ENCODE measurements at places on chromosomes 3 and 15. TPM values are rescaled to one million over a fixed set of nuclear protein-coding genes. Genes with fewer than 3 reads are reported as not detected.

DNA sequence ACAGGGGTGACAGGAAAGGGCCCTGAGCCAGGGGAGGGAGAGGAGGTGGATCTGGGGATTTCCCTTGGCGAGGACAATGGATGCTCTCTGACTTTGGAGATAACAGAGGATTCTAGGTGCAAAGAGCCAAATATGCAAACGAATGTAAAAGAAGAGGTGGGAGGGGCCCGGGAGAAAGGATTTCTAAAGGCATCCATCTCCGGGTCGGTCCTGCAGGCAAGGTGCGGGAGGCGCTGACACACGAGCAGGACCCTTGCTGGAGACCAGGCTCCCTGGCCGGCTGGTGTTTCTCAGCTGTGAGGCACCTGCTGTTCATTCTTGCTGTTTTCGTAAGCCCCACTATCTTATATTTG, 115.2 kb upstream of the TLE3 start:
- no peak for DNase-seq

GRCh38 chr15:58378241-58379085, 53.3 kb upstream of the LIPC start:
- no peak for DNase-seq

DNA sequence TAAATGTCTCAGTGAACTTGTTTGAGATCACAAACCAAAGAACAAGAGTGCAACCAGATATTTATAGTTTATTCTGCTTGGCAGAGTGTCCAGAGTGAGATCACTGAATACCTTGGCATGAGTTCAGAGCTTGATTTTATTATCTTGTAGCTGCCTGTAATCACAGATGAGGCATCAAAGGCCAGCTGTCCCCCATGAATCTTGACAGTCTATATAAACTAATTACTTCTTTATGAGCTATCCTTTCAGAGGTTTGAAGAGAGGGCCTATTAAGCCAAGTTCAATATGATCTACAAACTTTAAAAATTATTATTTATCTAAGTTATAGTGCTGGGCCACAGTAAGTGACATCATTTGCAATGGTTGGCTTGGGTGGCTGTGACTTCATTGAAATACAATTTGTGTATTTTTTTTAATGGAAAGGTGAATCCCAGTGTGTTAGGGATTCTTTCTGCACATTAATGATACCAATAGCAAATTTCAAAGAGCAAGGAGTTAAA, 251.5 kb downstream of the CLSTN2 start:
- no peak for DNase-seq

- no peak for DNase-seq
Observed at GRCh38 chr3:42120866-42121265, 29.7 kb downstream of the TRAK1 start.

- no peak for DNase-seq
Observed at GRCh38 chr3:187624588-187624987, 45.6 kb downstream of the SST start.

DNA sequence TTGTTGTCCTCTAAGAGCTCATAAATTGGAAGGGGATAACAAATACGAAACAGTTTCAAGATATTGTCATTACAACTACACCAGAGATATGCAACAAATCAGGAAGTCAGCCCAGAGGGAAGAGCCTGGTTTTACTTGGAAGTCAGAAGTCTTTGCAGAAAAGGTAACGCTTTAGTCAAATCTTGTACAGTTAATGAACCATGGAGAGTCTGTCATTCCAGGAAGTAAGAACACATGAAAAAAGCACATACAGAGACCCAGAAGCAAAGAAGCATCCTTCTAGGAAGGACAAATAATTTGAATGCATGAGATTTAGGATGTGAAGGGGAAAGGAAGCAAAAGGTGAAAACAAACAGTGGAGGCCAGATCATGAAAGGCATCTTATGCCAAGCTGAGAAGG, 19.6 kb downstream of the DYNC1LI1 start:
- peak; percentile 19 for DNase-seq

DNA sequence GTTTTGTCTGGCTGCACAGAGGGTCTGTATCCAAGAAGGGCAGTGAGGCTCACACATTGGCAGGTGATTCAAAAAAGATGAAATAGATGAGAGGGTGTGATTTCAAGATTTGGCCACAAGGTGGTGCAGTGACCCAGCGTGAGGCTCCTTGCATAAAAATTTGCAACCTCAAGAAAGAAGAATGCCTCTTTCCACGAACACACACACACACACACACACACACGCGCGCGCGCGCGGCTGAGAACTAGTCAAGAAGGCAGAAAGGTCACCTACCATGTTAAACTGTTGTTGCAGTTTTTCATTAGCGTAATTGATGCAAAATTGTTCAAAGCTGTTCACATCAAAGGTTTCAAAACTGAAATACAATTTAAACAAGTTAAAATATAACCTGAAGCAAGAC, 39.2 kb downstream of the MYO5C start:
- peak; percentile 89 for DNase-seq

DNA sequence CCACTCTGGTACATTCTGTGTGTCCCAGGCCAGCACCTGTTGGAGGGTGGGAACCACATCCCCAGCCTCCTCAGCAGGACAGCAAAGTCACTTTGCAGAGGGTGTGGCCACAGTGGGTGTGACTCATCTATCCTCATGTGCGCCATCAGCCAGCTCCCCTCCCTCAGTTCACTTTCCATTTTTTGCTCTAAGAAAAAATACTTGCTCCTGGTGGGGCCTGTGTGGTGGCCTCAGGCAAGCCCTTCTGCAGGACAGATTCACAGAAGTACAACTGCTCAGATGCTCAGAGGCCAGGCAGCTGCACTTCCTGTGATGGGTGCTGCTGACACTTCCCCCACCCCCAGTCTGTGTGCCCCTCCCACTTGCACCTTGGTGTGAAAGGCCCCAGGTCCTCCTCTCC, 78.3 kb upstream of the ALDH1L1 start:
- no peak for DNase-seq

DNA sequence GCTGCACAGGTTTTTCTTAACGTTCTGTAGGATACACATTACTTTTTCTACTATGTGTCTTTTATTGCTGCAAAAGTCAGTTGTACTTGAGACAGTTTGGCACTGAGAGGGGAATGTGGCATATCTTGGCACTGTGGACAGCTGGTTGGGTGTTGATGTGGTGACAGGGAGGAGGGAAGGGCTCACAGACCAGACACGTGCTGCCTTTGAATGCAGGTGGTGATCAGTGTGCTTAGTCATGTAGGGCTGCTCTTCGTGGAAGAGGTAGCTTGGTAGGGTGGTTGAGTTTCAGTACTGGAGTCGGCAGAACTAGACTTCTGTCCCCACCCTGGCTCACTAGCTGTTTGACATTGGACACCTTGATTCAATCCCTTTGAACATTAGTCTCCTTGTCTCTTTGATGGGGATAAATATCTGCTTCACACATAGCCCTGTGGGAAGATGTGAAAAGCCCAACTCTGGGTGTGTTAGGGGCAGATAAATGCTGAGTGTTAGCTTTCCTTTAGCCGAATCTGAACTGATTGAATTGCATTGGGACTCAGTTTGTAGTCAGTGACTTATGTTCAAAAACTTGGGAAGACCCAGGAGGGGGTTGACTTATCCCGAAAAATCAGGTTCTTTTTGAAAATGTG, 108.4 kb downstream of the PTPRG start:
- DNase-seq = no peak

- no peak for DNase-seq
Observed at GRCh38 chr3:20235796-20236195, 49.8 kb upstream of the SGO1 start.

- peak; percentile 4 for DNase-seq
Observed at GRCh38 chr3:55486857-55487380, at the start of gene WNT5A. Gene WNT5A (minus strand): TSS chr3:55487306. CDS start chr3:55486985, 321 bp downstream.

DNA sequence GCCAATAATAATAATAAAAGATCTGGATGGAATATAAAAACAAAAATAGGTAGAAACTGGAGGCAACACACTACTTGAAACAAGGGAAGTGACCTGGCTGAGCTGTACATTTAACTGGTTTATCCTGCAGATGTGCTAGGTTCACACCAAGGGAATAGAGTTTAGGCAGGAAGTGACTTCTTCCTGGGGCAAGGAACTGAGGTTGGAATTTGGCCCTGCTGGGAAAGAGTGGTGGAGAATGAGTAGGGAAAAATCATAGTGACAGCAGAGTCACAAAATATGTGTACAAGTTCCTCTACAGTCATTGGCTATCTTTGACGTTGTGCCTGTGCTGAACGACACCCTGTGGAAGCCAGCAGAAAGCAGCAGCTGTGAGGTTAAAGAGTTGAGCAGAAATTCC, 44.1 kb downstream of the ARHGAP11B start:
- DNase-seq = no peak

- peak; percentile 78 for DNase-seq
Observed at GRCh38 chr3:108406661-108407206, 103.7 kb downstream of the MYH15 start.

- DNase-seq = no peak
Observed at GRCh38 chr15:45231864-45232562, 20.0 kb upstream of the SLC28A2 start.

GRCh38 chr3:62812631-62813030, 62.6 kb downstream of the CADPS start:
- no peak for DNase-seq

DNA sequence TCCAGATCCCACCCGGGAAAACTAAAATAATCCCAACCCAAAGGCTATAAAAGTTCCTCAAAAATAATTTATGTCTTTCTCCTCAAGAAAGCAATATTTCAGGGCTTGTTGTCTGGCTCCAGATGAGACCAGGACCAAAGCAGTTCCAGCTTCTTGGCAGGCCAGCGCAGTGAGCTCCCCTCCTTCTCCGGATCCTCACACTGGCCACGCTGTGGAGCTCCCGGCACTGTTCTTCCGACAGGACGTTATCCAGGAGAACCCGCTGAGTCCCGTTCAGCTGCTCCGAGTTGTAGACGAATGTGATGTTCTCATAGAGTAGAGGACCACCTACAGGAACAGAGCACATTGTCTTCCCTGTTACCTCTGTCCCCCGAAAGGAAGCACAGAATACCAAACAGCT, 146.3 kb downstream of the P3H2 start:
- DNase-seq = no peak

- DNase-seq = no peak
Observed at GRCh38 chr3:39727415-39727814, 82.0 kb upstream of the MYRIP start.

DNA sequence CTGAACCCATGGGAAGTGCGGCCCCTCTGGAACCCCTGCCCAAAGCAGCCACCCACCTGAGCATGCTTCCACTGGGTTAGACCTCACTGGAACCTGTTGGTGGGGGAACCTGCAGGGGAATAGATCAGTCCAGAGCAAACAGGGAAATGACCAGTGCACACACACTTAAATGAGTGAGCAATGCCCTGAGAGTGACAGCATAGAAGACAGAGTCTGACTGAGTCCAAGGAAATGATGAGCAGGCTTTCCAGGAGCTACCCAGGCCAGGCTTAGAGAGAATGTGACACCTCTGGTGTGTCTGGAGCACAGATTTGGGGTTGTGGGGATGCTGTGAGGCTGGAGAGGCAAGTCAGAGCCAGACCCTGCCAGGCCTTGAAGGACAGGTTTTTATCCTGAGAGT, 28.5 kb downstream of the PLA1A start:
- no peak for DNase-seq

- DNase-seq = no peak
Observed at GRCh38 chr3:55189359-55189801, 261.5 kb upstream of the LRTM1 start.

- DNase-seq = no peak
Observed at GRCh38 chr3:40267937-40268724, 41.4 kb upstream of the EIF1B start.

SATB1 gene
- total RNA-seq = 66.5 TPM

- no peak for DNase-seq
Observed at GRCh38 chr3:28637742-28638141, 289.1 kb upstream of the AZI2 start.

DNA sequence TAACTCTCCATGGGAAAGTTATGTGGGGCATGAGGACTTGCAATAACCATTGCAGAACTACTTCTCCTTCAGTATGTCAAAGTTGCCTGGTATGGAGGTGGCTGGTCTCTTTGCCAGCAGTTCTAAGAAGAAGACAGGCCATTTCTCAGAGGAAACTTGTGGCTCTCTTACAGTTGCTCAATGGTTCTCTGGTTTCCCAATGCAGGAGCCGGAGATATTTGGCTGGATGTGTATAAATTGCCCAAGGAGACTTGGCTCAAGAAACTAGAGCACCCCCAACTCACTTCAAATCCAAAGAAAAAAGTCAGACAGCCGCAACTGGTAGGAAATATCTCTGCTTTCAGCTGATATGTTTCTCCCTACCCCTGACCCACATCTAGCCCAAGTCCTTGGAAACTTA, 24.2 kb downstream of the WDR93 start:
- no peak for DNase-seq

FAM240A gene
- not detected for total RNA-seq

GPR149 gene
- total RNA-seq = not detected

- DNase-seq = no peak
Observed at GRCh38 chr3:126098391-126098858, 14.5 kb upstream of the SLC41A3 start.

SPSB4 gene
- not detected for total RNA-seq

DNA sequence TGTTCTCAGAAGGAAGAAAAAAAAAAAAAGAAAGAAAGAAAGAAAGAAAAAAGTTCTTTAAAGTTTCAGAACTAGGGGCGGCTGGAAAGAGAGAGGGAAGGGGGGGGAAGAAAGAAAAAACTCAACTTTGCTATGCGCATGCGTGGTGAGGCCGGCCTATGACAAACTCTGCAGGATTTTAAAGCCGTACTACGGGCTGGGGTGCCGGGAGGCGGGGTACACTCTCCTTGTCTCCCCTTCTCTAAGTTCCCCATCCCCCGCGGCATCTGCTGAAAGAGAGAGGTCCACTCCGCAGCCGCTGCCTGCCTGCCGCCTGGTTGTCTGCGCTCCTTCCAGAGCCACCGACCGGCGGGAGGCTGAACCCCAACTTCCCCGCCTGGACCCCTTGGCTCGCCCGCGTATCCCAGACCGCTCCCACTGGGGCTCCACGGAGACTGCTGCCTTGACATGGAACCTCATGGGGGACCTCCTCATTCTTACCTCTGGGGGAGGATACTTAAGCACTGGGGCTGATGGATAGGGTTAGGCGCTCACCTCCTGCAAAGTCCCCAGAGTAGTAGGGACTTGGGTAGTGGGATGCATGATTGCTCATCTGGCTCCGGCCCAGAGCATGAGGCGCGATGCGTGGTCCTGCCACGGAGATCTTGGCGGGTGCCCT, 1.4 kb upstream of the WNT5A start:
- DNase-seq = peak; percentile 24

DNA sequence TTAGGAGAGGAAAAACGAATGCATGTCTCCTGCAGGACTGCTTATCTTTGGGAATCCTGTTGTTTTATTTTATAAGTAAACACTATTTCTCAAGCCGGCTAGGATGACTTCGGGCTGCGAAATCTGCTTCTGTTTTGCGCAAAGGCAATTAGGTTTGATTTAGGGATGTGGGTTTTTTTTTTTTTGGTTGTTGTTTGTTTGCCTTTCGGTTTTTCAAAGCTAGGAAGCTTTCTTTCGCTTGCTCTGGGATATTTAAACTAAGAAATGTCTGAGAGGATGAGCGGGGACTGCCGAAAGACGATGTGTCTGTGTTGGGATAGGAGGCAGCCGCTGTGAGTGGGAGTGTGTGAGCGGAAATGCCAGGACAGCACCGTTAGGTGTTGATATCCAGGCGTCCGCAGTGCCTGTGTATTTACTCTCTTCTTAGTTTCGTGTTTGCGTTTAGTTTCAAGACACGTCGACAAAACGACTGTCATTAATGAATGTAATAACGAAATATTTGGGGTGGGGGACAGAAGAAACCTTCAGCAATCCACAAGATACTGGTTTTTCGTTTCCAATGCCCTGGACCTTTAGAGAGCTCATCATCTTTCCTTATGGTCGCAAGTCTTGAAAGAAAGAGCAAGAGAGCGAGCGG, 604 bp downstream of the ISL2 start:
- DNase-seq = peak; percentile 62

- no peak for DNase-seq
Observed at GRCh38 chr3:148828136-148828690, 602 bp downstream of the CPB1 start.

- DNase-seq = no peak
Observed at GRCh38 chr3:66066963-66067617, 28.4 kb upstream of the MAGI1 start.

Data from B cell (primary cell).